T-cell (primary cell): ENCODE measurements at places on chromosomes 6 and 20.

- DNase-seq: no peak
These were observed 314.0 kb downstream of the BMP7 start for GRCh38 chr20:56952258-56953047.

- no peak for DNase-seq
These were observed 48.6 kb downstream of the CDKAL1 start for GRCh38 chr6:20582586-20583443.

DNA sequence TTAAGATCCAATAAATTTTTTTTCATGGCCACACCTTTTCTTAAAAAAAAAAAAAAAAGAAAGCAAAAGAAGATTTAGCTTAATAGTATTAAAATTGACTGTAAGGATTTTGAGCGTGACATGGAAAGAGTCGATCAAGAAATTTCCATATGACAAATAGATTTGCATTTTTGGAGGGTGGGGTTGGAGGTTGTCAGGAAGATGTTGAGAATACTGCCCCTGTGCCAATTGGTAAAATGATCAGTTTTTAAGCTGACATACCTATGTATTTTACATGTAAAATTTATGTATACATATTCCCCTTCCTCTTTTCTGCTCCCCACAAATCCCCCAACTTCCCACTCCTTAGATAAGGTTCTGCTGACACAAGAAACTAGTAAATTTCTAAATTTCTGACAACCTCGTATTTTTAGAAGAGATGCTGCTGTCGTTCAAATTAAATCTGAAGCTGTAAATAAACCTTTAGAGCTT lies 520.9 kb downstream of the CD83 start:
- DNase-seq: no peak

DNA sequence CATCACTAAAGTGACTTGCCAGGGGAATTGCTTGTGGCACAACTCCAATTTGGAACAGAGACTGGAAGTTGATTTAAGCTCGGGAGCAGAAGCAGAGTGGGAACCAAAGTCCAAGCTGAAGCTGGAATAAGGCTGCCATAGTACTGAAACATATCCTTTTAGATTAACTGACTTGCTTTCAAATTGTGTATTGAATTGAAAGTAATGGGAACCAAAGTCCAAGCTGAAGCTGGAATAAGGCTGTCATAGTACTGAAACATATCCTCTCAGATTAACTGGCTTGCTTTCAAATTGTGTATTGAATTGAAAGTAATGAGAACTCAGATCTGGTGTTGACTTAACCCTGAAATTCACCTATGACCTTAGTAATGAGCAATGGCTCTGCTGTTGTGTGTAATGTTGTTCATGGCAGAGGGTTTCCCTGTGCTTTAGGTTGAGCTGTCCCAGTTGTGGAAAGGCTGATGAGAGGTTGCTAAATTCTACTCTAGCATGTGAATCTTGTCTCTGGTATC lies 40.2 kb downstream of the CENPW start:
- DNase-seq: no peak

DNA sequence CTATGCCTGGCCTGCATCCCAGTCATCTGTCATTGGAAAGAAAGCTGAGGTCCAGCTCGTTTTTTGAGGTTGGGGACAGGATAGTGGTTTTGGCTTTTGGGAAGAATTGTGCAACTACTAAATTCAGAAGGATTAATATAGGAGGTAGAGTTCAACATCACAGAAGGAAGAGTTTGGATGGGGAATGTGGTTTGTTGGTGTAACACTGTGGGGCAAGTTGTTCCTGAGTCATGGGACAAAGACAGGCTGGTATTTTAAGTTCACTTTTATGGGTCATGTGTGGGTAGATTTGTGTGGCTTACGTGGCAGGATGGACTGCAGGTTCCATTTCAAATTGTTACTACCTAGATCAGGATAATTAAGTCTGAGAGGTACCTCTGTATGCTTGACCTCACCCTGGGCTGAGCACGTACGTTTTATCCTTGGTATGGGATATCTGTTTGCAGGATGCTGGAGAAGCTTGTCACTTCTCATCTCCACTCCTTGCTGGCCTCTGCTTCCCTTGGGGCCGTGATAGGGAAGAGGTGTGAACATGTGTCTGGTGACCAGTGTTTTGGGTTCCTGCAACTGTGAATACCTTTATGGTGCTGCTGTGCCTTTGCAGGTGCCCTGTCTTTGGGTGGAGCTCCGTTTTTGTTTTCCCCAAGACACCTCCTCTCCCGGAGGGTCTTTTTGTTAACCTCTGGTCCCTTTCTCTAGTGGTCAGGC lies 177.6 kb downstream of the JARID2 start:
- DNase-seq: no peak

- no peak for DNase-seq
These were observed 159.4 kb upstream of the MLN start for GRCh38 chr6:33963136-33963750.

DNA sequence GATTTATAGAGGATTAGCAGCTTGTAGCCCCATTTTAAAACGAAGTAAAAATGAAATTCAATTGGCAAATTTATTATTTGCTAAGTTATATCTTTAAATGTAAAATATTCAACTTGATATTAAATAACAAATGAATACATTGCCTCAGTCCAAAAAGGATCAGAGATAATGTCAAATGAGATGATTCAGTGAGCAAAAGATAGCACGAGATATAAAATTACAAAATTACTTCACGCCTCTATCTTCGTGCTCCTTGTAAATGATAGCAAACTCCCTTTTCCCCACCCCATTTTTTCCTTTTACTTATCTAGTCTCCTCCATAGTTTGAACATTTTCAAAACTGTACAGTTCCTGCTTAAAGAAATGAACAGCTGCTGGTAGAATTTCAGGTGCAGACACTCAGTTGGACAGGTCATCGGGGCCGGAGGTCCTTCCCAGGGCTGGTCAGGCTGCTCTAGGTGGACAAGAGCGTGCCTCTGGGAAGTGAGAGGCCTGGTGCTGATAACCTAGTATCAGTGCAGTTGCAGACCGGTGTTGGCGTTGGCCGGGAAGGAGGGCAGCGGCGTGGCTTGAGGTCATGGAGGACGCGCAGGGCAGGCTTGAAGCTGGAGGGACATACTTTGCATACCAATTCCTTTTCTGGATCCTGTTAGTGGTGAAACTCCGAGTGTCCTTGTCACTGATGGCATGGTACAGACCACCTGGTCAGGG lies 83.9 kb downstream of the CDC5L start:
- DNase-seq: no peak

- DNase-seq: no peak
These were observed 4.3 kb downstream of the GFRA4 start for GRCh38 chr20:3658716-3659491.
